ENCODE measurements at places on chromosomes 2 and 18.

DNA sequence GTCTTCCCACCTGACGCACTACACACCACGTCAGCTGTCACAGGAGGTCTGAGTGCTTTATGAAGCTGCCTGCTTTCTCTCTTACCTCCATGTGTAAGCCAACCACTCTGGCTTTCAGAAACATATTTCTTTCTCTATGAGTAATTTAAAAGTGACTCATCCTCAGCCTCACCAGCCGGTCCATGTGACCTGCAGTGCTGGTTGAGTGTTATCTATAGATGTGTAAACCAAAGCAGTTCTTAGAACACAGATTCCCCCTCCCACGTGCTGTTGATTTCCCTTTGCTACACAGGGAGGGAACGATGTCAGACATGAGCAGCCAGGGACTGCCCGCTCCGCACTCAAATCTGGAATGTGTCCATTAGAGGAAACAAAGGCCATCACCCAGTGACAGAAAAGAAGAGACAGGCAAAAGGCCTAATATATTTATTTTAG is 157.8 kb downstream of the BCL2 start:
- peak; percentile 66 for DNase-seq

DNA sequence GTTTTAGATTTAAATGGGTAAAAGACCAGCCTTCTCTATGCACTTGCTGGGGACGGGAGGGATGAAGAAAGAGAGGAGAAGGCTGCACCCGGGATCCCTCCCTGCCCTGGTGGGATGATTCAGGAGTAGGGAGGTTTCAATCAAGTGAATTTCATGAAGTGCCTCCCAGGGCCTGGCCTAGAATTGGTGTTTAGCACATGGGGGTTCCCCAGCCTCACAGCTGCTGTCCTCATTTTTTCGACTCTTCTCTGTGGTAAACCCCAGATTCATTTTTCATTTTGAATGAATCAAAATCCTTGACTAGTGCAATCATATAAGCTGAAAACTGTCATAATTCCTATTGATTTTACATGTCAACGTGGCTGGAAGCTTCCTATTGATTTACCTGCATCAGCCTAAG is 81.1 kb downstream of the LPIN1 start:
- peak; percentile 8 for DNase-seq

DNA sequence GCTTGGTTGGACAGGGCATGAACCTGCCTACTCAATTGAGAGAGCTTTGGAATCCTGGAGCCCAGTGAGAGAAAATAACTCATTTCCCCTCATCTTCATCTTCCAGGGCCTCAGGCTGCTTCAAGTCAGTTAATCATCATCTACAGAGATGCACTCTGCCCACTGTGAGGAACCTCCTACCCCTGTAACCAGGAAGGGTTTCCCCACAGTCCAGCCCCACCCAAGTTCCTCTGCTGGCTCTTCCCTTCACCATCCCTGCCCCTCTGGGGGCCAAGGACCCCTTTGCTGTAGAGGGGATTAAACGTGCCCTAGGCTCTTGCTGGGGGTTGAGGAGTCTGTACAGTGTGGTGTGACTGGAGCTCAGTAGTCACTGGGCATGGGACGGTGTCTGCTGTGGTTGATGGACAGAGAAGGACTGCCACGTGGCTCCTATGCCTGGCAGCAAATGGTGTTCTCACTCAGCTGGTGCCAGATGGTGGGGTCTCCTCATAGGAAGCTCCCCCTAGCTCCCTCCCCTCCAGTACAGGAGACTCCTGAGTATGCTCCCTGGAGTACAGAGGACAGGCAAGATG is 29.5 kb upstream of the LGALSL start:
- DNase-seq: no peak

DNA sequence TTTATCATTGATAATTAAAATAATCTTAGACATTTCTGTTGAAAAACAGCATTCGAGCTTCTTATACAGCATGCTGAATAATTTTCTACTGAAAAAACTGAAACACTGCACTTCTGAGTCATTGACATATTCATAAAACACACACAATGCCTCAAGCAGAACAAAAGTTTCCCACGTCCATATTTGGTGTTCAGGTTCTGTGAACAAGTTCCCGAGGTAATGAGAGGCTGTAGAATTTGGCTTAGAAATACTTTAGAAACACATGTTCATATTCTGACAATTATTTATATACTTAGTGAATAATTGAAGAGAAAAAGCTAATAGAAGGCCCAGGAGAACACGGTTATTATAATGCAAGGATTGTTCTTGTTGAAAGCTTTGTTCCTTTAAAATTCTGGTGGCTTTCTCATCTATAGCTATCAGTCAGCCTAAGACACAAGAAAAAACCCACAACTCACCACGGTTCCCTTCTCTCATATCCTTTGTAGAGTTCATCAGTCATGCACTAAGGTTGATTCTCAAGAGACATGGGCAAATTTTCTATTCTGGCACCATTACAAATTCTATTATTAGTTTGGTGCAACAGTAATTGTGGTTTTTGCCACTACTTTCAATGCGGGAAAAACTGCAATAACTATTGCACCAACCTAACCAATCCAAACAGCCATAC is 194.4 kb downstream of the TMX3 start:
- DNase-seq: no peak

- no peak for DNase-seq
Observed at GRCh38 chr18:46072959-46073358, 899 bp upstream of the PSTPIP2 start.

GRCh38 chr2:5696404-5696944 is 4.3 kb downstream of the SOX11 start:
- no peak for DNase-seq

DNA sequence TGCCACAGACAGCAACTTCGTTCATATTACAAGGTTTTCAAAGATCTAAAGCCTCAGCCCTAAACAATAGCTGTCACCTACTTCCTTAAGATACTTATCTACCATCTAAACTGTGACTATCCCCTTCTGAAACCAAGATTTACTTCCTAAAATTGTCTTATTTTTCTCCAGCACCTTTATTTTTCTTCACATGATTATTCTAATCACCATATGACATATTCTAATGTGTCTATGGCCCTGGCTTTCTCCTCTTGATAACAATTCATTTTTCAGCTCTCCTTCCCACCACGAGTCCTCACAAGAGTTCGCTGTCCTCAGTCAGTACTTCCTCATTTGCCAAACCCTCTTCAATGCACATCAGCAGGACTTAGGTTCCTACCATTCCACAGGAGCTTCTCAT is 53.9 kb downstream of the RTTN start:
- DNase-seq: no peak

DNA sequence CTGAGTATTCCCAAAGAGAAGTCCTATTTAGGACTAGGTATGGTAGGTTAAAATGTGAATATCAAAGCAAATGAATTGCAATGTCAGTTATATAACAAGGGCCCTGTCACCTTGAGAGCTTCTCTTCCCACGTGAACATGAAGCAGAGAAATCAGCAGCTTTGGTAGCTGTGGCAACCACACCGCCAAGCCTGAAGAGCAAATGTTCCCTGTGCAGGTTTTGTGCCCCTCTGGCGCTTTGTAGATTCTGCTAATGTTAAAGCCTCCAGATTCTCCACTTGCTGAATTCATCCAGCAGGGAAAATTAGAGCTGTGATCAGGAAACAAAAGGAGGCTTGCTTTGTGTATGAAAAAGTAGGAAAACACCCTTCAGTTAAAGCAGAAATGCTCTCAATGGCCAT is 322.6 kb downstream of the RBM43 start:
- DNase-seq: no peak

DNA sequence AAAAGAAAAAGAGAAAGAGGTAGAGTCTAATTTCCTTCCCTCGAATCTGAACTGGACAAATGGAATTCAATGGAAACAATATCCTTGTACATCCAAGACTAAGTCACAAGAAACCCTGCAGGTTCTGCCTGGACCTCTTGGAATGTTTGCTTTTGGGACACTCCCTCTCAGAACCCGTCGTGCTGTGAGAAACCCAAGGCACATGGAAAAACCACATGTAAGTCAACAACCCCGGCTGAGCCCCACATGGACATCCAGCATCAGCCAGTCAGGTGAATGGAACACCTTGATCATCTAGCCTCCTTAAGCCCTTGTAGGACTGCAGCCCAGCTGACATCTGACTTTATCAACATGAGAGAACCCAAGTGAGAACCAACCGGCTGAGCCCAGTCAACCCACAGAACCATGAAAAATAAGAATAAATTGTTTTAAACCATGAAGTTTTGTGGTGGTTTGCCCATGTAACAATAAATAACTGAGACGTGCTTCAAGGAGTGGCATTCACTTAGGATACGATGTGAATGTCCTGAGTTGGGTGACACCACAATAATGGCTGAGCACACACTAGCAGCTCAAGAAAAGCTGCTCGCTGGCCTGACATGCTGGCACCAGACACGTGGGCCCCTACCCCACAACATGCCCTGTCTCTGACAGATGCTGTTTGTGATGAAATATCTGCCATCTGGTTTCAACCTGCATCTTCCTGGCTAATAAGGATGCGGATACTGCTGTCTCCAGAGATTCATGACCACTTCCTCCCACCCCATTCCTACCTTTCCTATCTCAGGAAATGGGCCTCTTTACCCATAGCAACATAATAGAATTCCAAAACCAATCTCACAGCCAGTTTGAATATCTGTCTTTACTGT is 28.8 kb downstream of the PKDCC start:
- no peak for DNase-seq

DNA sequence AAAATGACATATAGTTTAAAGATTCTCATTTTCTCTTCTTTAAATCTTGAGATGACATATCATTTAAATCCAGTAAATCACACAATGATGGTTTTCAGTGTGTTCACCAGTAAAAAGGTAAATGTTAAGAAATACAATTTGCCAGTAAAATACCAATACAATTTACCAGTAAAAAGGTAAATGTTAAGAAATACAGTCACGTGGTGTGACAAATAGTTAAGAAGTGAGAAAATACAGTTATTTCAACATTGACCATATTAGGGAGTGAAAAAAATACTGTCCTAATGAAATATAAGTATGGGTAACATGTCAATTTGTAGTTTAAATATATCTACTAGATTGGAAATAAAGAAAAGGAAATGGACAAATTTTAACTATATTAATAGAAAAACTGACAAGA is 80.5 kb downstream of the DLGAP1 start:
- no peak for DNase-seq

- DNase-seq: no peak
Observed at GRCh38 chr2:199228887-199229819, 228.6 kb downstream of the SATB2 start.

Measured in stimulated activated CD4-positive, alpha-beta T cell treated with anti-CD3 and anti-CD28 coated beads, Interleukin-12 subunit alpha, Interleukin-12 subunit beta, amount 100 ng/mL, for 4 hours (primary cell).